ENCODE measurements at places on chromosomes 6 and 20. TPM values are rescaled to one million over a fixed set of nuclear protein-coding genes. Genes with fewer than 3 reads are reported as not detected.

The TBXT gene
- total RNA-seq = not detected

The ARG1 gene
- not detected for total RNA-seq

The ZNF292 gene
- total RNA-seq = 32.8 TPM

The SLC17A3 gene
- total RNA-seq = not detected

The C20orf202 gene
- not detected for total RNA-seq

The SLC4A11 gene
- 1.6 TPM for total RNA-seq

The SPEF1 gene
- total RNA-seq = under 0.01 TPM

The BEND3 gene
- 3.5 TPM for total RNA-seq

The PRKN gene
- total RNA-seq = 4.2 TPM

The BANF2 gene
- not detected for total RNA-seq

The SCRT2 gene
- total RNA-seq = not detected

GRCh38 chr6:19137505-19137904 lies 699.7 kb upstream of the ID4 start:
- DNase-seq = no peak

- DNase-seq = peak; percentile 86
Observed at GRCh38 chr20:38173237-38174156, 8.4 kb upstream of the TGM2 start.

DNA sequence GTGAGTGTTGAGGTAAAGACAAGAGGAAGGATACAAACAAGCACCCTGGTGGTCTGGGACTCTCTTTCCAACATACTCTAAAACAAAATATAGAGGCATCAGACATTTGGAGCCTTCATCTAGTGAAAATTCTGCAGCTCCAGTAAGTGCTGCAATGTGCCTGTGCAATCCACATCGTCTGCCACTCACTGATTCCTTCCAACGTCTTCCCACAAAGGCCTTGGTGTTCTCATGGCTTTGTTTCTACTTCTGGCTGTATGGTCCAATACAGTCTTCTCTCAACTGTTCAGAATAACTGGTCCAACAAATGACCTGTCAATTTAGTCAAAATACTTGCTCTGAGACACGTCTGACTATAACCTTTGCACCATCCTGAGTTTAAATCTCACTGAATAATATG lies 125.8 kb downstream of the MAP7 start:
- no peak for DNase-seq

DNA sequence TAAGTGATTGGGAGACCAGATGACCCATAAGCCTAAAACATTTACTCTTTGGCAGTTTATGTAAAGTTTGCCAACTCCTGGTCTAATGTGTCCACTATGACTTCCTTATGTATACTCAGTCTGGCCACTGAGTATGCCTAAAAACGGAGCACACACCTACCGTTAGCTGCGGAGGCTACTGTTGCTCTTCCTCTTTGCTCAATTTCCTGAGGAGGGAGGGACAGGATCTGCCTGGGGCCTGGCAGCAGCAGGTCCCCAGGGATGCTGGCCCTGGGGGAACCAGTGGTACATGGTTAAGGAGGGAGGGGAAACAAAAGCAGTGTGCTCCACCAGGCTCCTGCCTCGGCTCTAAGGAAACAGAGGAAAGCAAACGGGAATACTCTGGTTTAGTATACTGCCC lies 113.5 kb downstream of the CDYL start:
- DNase-seq = no peak

GRCh38 chr20:24735263-24735662 lies 213.8 kb upstream of the CST7 start:
- DNase-seq = peak; percentile 37

DNA sequence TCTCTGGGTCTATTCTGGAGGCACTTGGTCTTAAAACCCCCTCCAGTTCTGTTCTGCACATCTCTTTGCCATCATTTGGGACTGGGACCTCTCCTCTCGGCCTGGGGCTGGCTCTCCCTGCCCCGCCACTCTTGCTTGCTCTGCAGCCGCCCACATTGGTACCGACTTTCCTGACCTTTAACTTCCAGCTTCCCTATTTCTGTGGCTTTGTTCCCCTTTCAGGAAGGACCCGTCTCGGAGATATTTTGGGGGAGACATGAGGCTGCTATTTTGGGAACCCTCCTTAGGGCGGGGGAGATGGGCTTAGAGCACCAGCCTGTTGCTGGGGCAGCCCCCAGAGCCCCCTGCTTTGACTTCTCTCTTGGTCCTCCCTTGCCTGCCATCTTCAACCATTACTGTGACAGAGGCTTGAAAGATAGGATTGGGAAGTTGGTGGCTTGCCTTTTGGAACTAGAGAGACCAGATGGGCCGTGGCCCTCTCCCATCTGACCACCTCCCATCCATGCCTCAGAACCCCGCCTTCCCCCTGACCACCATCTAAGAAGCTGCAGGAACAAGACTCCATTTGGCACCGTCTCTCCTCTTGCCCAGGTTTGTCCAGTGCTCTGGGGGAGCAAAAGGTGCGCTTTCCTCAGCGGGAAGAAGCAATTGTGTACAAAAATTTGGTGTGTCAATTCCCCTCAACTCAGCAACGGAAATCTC lies 914 bp downstream of the TREM2 start:
- DNase-seq = no peak

DNA sequence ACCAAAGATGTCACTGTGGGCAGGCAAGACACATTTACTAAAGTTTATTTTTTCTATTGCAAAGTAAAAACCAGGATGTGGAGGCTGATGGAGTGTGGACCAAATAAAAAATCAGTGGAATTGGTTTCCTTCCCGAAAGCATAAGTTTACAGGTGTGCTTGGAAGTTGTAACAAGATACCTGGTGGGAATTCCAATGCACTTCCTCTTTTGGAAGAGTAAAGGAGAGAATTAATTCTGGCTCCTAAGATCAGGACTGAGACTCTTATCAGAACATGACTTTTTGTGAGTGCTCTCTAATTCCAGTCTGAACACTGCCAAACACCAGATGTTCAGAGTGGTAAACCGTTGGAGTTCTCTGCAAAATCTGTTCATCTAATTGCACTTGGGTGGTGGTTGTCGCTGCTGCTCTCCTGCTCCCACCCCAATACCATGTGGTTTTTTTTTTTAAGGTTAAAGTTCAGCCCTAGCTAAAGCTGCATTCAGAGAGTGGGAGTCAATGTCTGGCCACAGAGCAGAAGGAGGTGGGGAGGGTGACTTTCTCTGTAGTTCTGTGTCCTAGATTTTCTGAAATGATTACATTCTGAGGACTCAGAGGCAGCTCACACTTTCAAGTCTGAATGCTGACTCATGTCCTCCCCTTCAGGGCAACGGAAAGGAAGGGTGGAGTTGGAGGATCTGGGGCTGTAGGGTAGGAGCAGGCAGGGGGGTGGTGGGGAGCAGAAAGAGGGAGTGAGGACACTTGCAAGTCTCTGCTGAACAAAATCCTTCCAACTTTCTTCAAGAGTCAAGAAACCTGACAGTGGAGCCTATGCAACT lies 275.8 kb upstream of the PRDM1 start:
- DNase-seq = peak; percentile 89

DNA sequence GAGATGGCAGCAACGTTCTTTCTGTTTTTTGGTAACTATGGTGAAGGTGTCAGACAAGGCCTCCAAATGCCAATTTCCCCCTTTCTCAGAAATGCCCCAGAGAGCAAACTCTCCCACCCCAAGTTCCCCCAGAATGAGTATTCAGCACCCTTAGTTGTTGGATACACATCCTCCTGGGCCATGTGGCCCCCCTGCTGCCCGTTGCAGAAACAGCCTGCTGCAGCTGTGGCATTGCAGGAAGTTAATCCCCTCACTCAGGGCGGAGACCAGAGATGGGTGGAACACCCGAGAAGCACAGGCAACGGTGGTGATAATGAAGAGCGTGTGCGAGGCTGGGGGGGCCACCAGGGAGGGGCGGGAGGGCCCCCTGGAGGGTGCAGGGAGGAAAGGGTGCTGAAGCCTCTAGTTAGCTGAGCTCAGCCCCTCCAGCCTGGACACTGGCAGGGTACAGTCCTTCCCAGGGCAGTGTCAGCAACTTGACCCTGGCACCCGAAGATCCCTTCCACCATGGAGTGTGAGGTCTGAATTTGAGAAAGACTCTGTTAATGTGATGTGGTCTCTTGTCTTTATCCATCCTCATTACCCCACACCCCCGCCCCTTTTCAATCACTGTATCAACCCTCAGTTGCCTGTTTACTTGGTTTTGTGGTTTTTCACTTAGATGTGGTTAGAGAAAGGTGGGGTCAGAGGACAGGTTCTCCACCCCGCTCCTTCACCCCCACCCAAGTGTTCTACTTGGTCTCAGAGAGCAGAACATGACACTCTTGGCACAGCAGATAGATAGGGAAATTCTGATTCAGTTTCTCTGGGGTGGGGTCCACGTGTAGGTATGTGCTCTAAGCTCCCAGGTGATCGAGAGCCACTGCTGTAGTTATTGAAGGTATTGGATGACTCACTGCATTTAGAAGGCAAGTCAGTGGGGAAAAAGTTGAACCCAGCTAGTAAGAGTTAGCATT lies 208.8 kb upstream of the SUPT3H start:
- DNase-seq = peak; percentile 37

DNA sequence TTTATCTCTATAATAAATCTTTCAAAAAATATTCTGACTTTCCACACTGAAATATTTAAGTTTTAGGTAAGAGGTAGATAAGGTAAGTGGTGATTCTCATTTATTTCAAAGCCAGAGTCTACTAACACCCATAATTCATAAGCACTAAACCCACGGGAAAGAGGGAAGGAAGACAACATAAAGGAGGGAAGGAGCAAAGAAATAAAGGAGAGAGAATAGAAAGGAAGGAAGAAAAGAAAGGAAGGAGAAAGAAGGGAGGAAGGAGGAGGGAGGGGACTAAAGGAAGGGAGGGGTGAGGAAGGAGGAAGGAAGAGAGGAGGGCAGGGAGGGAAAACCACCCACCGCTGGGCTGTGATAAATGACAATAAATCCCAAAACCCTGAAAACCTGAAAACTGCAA lies 25.2 kb downstream of the MAP3K5 start:
- DNase-seq = no peak

DNA sequence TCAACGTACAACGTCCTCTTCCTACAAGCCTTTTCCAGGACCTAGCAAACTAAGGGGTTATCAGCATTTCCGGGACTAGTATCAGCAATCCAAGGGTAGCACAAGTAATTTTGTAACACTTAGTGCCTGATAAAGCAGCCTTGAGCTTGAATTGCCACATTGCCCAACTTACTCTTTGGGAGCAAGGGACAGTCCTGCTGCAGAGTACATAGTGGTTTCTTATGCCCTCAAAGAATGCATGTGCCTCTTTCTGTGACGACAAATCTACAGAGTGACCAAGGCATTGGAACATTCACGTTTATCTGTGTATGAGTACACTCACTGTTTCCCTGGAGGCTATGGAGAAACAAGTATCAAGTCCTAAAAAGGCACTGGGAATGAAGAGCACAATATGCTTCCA lies 3.2 kb upstream of the ID4 start:
- no peak for DNase-seq

- no peak for DNase-seq
Observed at GRCh38 chr20:2485080-2485479, 14.5 kb upstream of the SNRPB start.

GRCh38 chr20:6699921-6700562 lies 67.4 kb upstream of the BMP2 start:
- DNase-seq = no peak

DNA sequence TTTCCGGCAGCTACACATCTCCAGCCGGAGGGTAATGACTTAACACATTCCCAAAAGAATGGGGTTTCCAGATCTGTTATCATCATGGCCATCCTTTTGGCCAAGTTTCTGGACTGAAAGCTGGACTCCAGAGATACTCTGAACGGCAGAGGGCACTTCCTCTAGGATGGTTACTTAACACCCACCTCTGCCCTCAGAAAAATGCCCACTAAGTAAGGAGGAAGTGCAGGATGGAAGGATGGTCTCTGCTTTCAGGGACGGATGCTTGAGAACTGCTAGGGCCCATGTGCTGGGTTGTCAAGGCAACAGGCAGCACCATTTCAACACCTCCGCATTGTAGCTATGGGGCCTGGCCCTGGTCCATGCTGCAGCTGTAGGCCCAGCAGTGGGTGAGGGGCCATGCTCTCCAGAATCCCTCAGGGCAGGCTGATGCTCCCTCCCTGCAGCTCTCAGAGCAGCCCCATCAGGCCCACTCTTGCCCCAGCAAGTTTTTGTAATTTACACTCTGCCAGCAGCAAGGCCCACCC lies 16.5 kb upstream of the TGM3 start:
- DNase-seq = no peak

DNA sequence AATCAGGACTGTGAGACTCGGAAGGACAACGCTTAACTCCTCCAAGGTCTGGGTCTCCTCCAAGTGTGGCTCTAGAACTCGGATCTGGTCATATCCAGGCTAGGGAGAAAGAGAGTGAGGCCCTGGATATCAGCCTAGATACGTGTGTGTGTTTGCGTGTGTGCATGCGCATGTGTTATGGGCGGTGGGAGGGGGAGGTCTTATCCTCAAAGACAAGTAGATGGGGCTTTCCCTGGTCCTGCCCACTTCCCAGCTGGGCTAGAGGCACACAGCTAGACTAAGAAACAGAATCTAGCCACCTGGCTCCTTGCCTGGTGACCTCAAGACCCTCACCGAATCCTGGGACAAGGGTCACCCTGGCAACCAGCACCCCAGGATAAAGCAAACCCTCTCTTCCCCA lies 13.2 kb downstream of the CPNE5 start:
- no peak for DNase-seq

- DNase-seq = no peak
Observed at GRCh38 chr6:170504479-170504878, 48.6 kb downstream of the PSMB1 start.

DNA sequence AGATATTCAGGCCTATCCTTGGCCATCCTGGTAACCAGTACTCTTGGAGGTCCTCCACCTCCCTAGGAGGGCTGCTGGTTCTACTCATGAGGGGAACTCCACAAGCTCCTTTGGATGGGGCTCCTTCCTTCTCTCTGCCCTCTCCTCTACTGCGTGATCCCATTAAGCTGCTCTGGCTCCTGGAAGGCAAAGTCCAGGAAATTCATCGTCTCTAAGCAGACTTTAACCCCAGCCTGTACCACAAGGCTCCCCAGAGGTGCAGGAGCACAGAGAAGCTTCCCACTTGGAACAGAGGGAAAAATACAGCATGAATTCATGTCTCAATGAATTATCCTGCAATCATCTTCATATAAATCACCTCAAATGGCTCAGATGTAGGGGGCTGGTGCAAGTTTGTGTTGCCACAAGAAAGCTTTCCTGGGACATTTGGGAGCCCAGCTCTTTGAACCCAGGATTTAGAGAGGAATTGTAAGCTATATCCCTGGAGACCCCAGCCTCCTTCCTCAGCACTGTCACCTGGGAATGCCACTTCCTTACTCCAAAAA lies 355.4 kb downstream of the CDC5L start:
- no peak for DNase-seq

GRCh38 chr6:143964674-143965081 lies 43.4 kb downstream of the PLAGL1 start:
- peak; percentile 88 for DNase-seq

GRCh38 chr6:79040083-79040482 lies 38.0 kb downstream of the PHIP start:
- peak; percentile 34 for DNase-seq
